ENCODE measurements at places on chromosomes 6 and 20. TPM values are rescaled to one million over a fixed set of nuclear protein-coding genes. Genes with fewer than 3 reads are reported as not detected.

LAMA5 gene
- 352 TPM for total RNA-seq

SNPH gene
- total RNA-seq: 4.6 TPM

RIPOR2 gene
- total RNA-seq: not detected

ETV7 gene
- total RNA-seq: 0.13 TPM

NKX2-2 gene
- not detected for total RNA-seq

OLIG3 gene
- not detected for total RNA-seq
